AG04449 (cell line): ENCODE measurements at places on chromosomes 12 and 14.
A peak's percentile ranks its signal among the peaks of the same experiment; 100 is the strongest.

- DNase-seq, result no peak
Observed at GRCh38 chr12:14111230-14111865, 129.9 kb upstream of the GRIN2B start.

DNA sequence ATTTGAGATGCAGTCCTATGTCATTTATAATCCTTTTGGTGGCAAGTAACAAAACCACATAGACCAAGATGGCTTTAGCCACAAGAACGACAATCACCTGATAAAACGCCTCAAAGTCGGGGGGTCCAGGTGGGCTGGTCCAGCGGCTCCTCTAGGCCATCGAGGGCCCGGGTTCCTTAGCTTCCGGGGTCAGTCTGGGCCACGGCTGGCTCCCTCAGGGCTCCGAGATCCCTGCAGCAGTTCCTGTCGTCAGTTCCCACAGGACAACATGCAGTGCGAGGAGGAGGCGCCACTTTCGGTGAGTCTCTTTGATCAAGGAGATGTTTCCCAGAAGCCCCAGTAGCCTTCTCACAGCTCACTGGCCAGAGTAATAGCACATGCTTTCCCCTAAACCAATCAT lies 574.6 kb downstream of the AACS start:
- DNase-seq, result no peak

DNA sequence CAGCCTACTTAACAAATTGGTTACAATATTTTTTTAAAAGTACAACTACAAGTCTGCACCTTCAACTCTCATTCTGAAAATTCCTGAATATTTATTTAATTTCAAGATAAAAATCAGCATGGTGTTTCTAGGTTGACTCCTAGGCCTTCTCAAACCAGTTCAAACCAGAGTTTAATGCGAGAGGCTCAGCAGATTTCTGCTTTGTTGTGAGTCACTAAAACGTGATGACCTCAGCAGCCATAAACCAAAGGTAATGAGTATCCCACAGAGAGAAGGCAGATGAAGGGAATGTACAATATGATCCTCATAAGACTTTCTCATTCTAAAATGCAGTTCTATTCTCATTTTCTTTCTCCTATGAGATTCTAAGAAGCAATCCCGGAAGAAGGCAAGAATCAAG lies 1.5 kb downstream of the PRDM4 start:
- peak; percentile 42 for DNase-seq

GRCh38 chr14:74392616-74393570 lies 33.1 kb downstream of the SYNDIG1L start:
- DNase-seq, result no peak

DNA sequence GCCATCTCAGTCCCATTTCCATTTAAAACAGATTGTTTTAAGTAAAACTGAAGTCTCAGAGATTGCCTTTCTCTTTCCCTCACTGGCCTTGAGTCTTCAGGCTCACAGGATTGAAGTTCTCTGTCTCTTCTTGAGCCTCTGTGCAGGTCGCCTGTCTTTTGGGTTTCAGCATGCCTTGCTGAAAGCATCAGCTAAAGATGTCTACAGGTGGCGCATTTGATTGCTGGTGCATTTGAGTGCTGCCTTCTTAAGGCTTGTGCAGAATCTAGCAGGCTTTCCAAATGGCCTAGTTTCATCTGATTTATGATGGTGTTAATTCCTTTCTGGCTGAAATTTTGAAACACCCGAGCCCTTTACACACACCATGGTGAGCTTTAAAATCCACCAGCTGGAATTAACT lies 1062.2 kb upstream of the FBXO33 start:
- no peak for DNase-seq

GRCh38 chr12:74066476-74066875 lies 471.2 kb upstream of the ATXN7L3B start:
- no peak for DNase-seq

DNA sequence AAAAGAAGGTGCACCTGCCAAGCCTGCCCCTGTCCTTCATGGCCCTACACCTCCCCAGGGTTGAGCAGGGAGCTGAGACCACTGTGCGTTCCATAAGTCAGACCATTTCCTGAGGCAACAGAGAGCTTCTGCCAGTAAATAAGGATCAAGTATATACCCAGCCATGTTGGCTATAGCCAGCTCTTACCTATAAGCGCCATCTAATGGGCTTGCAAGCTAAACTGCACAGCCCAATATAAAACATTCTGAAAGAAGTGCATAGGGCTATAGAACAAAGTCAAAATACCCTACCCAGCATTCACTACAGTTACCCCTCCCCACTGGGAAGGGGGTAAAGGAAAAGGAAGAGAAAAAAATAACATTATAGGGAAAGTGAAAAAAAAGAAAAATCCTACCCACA lies 59.3 kb upstream of the SCAF11 start:
- no peak for DNase-seq

DNA sequence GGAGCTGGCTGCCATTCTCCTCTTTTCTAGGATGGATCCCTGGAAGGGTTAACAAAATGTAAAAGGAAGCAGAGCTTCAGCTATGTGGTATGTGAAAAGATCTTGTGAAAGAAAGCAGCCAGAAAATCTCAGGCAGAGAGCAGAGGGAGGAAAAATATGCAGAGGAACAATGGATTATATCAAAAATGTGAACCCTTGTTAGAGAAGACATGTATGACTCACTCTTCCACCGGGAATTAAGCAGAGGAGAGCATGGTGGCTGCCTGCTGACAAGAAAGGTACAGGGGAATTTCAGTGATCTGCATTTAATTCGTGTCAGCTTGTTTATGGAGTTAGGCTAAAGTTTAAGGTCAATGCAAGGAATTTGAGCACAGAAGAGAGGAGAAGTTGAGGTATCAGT lies 46.3 kb downstream of the KCNA1 start:
- no peak for DNase-seq

DNA sequence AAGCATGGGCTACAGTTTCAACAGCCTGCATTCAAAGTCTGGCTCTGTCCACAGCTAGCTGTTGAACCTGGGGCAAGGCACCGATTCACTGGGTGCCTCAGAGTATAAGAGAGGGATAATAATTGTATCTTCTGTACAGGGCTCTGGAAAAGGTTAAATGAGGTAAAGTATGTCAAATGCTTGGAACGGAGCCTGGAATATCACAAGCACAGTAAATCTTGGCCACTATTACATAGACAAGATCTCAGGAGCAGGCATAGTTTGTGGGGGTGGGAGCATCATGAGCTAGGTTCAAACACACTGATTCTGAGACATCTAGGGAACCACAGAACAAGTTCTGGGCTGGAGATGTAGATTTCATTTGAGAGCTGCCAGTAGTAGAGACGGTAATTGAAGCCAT lies 203.7 kb upstream of the NUDT4 start:
- peak; percentile 82 for DNase-seq

GRCh38 chr12:121537814-121538698 lies 42.8 kb downstream of the KDM2B start:
- DNase-seq, result no peak

- DNase-seq, result no peak
Observed at GRCh38 chr12:42819846-42820245, 230.3 kb upstream of the PRICKLE1 start.

GRCh38 chr12:22981711-22982110 lies 356.7 kb downstream of the ETNK1 start:
- DNase-seq, result no peak

- no peak for DNase-seq
Observed at GRCh38 chr12:12180136-12180535, 86.7 kb downstream of the LRP6 start.

DNA sequence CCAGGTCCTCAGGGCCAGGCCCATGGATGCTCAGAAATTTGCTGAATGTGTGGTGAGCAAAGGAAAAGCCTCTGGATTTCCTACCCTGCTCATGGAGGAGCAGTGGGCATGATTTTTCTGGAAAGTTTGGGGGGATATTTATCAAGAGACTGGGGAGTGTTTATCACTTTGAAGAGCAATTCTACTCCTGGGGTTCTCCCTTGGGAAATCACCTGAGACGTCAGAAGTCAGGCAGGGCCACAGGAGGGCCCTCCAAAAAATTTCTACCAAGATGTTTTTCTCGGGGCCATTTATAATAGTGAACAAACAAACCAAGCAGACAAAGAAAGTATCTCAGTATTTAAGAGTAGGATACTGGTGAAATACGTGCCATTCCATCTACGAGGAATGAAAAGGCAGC lies 20.1 kb upstream of the EIF2B2 start:
- DNase-seq, result no peak
